CD4-positive, alpha-beta T cell treated with Interleukin-4 for 4 hours (primary cell): ENCODE measurements at places on chromosomes 5 and 9.

DNA sequence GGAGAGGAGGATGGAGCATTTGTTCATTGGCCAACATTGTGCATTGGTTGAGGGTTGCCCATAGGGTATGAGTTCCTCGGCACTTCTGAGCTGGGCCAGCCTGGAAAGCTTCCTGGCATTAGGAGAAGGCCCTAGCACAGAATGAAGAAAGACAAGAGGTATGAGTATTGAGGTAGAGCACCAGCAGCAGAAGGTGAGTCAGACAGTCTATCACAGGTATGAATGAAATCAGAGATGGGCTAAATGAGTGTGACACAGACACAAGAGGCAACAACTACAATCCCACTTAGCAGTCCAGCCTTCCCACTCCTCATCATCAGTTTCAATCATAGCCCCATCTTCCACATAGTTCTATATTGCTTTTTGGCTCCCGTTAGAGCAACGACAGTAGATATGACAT lies 25.4 kb upstream of the TGFBR1 start:
- no peak for DNase-seq

DNA sequence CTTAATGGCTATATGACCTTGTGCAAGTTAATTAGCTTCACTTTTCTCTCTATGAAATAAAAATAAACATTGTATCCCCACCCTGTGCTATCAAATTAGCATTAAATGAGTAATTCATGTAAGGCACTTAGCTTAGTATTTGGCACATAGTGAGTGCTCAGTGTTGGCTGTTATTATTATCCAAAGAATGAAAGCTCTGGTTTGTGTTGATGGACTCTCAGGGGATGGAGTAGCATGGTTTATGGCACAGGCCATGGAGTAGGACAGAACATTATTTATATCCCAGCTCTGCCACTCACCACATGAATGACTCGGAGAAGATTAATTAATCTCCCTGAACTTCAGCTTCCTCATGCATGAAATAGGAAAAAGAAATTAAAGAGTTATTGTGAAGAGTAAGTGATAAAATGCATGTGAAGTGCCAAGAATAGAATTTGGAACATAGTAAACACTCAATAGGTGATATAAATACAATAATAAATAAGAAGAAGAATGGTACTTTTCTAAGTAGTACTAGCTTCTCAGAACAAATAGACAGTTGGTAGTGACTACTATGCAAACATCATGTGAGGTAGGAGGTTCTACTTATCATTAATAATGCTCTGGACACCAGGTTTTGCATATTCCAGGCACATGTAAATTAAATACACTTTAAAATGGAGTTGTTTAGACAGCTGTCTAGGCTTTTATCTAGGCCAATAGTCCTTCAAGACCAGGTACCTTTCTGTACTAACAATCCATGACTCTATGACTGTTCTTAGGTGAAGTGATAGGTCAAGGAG lies 146.4 kb downstream of the GRIA1 start:
- DNase-seq, result no peak

GRCh38 chr9:120642129-120642770 lies 62.3 kb upstream of the CDK5RAP2 start:
- DNase-seq, result no peak

GRCh38 chr9:71608021-71608420 lies 160.3 kb downstream of the CEMIP2 start:
- no peak for DNase-seq

DNA sequence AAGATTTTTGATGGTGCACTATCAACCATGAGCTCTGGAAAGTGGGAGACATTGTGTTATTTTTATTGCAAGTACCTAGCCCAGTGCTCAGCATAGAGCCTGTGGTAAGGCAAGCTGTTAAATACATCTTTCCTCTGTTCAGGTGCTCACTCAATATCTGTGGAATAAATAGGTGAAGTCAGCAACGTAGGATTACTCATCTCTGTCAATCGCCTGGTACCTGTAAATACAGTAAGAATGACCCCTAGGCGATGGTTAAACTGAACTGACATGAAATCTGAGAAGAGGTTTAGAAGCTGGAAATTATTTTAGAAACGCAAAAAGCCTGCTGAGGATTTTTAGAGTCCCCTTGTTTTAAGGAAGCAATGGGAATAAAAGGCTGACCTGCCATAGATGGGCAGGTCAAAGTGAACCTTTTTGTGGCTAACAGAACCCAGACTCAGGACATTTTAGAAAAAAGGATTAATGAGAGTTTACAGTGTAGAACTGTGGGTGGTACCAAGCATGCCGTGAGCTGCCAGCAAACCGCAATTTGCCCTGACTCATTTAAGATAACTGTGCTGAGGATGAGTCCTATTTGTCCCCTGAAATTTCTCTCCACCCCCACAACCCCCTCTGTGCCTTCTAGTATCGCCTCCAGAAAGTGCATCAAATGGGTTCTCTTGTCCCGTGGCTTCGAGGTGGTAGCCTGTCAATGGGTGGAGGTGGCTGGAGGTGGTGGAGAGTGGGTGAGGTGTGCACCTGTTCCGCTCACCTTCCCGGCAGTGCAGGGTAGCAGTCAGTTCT lies 375.1 kb downstream of the MED10 start:
- DNase-seq, result no peak

- DNase-seq, result no peak
Observed at GRCh38 chr5:39447968-39448367, 23.2 kb upstream of the DAB2 start.
